Activated CD4-positive, alpha-beta T cell treated with anti-CD3 and anti-CD28 coated beads, Interleukin-2, amount 10 ng/mL, durations not matched to agents 7 days and 5 days (primary cell): ENCODE measurements at places on chromosomes 11 and 22. TPM values are rescaled to one million over a fixed set of nuclear protein-coding genes. Genes with fewer than 3 reads are reported as not detected.

The TMEM123 gene
- 489 TPM for total RNA-seq

DNA sequence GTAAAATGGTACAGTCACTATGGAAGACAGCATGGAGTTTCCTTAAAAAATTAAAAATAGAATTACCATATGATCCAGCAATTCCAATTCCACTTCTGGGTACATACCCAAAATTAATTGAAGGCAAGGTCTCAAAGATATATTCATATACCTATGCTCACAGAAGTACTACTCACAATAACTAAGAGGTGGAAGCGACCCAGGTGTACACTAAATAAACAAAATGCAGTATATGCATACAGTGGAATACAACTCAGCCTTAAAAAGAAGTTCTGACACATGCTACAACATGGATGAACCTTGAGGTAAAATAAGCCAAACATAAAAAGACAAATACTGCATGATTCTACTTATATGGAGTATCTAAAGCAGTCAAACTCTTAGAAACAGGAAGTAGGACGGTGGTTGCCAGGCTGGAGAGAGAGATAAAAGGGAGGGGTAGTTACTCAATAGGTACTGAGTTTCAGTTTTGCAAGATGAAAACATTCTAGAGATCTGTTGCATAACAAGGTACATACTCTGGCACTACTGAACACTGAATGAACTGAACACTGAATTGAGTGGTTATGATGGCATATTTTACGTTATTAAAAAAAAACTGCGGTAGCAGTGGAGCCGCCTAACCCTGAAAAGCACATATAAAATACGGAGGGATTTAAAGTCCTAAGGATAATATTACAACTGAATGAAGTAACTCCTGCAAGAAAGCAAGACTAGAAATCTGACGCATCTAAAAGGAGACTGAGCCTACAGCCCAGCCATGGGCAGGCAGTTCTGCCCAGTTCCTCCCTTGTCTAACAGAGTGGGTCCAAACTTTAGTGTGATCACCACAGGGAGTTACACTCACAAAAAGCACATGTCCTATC, 12.8 kb downstream of the DGCR2 start:
- peak; percentile 76 for DNase-seq

GRCh38 chr11:45615182-45615792, 50.1 kb downstream of the CHST1 start:
- DNase-seq = no peak

DNA sequence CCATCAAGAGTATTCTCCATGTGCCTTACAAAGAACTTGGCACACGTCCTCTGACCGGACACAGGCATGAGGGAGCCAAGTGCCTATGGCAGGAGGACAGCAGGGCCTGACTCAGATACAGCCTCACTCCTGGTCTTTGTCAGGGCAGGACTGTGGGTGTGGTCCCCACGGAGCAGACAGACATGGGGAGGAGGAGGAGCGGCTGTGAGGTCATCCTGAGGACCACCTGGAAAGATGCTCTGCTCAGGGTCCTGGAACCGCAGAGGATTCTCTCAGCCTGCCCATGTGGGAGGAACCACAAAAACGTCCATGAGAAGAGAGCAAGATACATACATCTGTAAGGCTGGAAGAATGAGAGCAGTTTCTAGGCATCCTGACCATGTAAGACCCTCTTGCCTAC, 576.3 kb downstream of the BRD1 start:
- DNase-seq = no peak

- no peak for DNase-seq
Observed at GRCh38 chr11:79047321-79047720, 393.5 kb downstream of the TENM4 start.

GRCh38 chr11:79922641-79923040, 481.8 kb upstream of the TENM4 start:
- no peak for DNase-seq

GRCh38 chr11:19242179-19242932, 1.6 kb upstream of the E2F8 start:
- peak; percentile 13 for DNase-seq
